ENCODE measurements at places on chromosomes 2 and 18.

DNA sequence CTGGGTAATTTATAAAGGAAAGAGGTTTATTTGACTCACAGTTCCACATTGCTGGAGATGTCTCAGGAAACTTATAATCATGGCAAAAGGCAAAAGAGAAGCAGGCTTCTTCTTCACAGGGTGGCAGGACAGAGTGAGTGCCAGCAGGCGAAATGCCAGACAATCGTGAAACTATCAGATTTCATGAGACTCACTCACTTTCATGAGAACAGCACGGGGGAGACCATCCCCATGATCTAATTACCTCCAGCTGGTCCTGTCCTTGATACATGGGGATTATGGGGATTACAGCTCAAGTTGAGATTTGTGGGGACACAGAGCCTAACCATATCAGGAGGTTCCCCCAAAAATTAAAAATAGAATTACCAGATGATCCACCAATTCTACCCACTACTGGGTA, 675.5 kb upstream of the SLC8A1 start:
- DNase-seq, result no peak

GRCh38 chr2:112547333-112547732, 5.1 kb downstream of the POLR1B start:
- no peak for DNase-seq

DNA sequence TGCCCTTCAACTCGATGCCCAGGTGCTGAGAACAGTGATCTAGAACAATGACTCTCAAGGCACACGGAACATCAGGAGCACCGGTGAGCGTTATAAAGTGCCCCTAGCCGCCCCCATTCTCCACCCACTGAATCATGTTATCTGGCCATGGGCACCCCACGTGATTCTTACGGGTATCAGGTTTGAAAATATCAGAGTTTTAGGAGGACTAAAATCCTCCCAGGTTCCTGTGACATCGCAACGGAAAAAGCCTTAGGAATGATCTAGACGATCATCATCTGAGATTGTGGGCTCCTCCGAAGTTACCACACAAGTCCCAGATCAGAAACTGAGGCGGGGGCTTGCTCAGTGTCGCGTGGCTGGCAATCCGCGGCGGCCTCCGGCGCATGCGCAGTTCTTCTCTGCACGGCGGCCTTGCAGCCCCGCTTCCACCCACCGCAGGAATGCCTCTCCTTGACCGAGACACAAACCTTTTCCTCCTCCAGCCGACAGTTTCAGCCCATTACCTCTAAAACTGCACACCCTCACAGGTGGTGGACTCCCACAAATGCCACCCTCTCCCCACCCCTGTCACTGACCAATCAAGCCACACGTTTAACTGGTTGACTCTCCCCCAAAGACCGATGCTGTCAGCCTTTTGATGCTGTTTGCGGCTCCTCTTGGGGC, 5.8 kb upstream of the MRPL33 start:
- DNase-seq, result peak; percentile 27

- DNase-seq, result no peak
These were observed 50.4 kb upstream of the FZD5 start for GRCh38 chr2:207819839-207820784.

DNA sequence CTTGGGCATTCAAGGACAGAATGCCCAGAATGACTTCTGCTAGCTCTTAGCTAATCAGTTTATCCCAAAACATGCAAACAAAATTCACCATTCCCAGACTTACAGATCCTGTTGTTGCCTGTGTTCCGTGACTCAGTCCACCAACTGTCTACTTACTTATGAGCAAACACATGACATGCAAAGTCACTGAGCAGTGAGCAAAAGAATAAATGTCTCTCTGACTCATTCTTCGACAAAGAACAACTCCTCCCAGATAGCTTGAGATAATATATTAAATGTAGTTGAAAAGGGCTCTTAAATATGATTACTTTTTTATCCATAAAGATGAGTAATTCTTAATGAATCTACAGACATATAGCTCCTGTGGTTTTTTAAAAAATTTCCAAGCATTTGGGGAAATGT, 9.0 kb upstream of the CREG2 start:
- DNase-seq, result no peak

Data from stimulated activated CD4-positive, alpha-beta T cell treated with anti-CD3 and anti-CD28 coated beads, Interleukin-1b, Interleukin-23, amount 100 ng/mL, for 1 hour (primary cell).